ENCODE measurements at places on chromosomes 7 and 10.

- no peak for DNase-seq
Measured at GRCh38 chr7:11988186-11988585, 156.2 kb upstream of the THSD7A start.

DNA sequence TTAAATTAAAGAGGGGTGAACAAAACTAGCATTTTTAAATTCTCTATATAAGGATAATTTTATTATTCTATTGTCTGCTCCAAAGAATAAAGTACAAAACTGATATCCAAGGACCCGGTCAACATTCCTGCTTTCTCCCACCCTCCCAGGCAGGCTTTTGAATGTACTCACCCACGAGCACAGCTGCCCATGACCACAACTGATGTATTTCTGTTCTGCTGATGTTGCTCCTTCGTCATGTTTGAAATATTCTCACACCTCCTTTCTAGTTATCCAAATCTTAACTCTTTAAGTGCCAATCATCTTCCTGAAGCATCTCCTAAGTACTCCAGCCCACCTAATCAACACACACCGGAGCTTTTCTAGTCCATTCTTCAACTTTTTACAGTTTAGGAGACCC, 46.7 kb downstream of the CALD1 start:
- DNase-seq: no peak

- DNase-seq: no peak
Measured at GRCh38 chr10:122243550-122243949, 27.5 kb upstream of the BTBD16 start.

DNA sequence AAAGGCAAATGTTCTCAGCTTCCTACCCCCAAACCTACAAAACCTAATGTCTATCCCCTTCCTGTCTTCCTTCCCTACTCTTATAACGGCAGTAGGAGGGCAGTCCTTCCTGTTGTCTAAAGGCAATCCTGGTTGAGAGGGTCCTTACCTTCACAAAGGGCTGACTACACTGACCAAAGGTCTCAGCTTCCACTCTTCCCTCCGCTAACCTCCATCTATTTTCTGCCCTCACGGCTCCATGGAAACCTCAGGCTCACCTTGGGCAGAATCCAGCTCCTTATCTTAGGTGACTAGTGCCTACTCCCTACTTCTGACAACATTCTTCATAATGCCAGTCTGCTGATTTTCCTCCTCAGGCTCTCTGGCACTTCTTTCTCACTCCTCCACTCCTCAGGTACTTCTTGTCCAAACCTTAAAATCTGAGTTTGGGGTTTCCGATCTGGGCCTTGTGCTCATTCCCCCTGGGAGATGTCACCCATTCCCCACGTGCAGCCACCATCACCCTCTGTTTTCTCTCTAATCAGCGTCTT, 542 bp downstream of the FBXL13 start:
- DNase-seq: no peak
